Hematopoietic multipotent progenitor cell treated with erythropoietin and hydrocortisone succinate and interleukin-3 and kit ligand, for 6 days (in vitro differentiated cells): ENCODE measurements at places on chromosomes 11 and 22.

DNA sequence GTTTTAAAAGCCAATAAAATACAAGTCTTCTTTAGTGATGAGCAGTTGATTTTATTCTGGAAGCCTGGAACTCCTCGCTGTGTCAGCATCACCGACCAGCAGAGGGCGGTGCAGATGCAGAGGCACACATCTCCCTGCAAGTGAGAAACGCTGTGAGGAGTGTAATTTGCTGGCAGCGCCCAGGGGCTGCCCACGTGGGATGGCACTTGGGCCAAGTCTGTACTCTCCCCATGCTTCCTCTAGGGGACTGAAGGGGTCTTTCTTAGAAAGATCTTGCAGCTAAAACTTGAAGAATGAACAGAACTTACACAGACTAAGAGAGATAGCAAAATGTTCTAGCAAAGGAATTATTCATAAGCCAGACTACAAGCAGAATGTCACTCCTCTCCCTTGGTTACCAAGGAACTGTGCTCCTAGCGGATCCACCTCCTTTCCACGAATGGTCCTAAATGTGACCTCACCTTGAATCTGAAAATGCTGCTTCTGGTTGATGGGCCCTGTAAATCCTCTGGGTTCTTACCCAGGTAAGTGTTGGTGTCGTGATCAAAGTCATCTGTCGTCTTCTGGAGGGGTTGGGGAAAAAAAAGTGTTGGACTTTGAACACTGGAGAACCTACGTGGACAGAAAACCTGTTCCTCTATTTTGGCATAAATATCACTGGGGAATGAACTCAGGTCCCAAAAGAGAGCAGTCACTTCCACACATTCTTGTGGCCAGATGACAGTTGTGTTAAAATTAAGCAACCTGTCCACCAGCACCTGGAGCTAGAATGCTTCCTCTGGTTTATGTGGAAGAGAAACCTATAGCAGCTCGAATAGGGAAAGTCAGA, 31.8 kb downstream of the CNTF start:
- peak; percentile 92 for DNase-seq

DNA sequence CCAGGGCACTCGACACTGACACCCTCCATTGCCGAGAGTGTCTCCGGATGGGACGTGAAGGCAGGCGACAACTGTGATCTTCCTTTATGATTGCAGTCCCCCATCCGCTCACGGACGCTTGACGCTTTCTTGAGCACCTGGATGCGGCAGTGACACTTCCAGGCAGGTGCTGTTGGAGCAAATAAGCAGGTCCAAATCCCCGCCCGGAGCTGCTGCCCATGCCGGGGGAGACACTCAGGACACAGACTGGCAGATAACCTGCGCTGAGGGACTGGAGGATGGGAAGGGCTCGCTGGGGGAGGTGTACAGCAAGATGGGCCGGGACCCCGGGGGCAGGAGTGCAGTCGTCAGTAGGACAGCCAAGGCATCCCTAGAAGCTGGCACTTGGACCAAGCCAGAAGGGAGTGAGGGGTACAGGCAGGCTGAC, 1403.5 kb downstream of the BRD1 start:
- DNase-seq: no peak

DNA sequence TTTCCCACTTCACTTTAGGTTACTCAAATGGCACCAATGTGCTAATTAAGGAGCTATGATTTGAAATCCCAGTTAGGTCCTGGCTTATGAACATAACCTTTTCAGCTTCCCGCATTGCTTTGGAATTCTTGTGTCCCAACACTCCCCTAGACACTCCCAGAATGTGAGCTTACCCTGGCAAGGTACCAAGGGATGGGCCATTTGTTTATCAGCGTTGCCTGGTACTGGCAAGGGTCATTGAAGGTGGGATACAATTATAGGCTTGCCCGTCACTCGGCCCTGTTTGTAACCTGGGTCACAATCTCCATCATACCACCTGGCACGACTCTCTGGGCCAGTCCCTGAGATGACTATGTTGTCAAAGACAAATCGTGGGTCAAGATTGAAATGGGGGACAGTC, 5.4 kb downstream of the CSRP3 start:
- no peak for DNase-seq

GRCh38 chr22:42717197-42717928, 3.3 kb downstream of the A4GALT start:
- DNase-seq: peak; percentile 86

- DNase-seq: no peak
Measured at GRCh38 chr22:19180234-19180633, 1.7 kb upstream of the SLC25A1 start.

DNA sequence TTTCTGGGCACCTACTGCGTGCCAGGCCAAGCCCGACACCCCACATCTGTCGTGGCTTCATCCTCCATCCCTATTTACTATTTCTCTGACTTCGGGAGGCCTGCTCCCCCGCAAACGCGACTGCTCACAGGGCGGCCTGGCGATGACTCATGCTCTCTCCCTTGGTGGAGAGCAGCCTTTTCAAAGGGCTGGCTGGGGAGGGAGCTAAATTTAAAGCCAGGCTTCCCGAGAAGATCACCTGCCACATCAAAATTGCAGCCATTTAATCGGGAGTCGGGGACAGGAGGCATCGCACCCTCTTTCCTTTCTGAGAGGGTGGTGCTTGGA, 24.9 kb upstream of the SHISAL1 start:
- DNase-seq: no peak

DNA sequence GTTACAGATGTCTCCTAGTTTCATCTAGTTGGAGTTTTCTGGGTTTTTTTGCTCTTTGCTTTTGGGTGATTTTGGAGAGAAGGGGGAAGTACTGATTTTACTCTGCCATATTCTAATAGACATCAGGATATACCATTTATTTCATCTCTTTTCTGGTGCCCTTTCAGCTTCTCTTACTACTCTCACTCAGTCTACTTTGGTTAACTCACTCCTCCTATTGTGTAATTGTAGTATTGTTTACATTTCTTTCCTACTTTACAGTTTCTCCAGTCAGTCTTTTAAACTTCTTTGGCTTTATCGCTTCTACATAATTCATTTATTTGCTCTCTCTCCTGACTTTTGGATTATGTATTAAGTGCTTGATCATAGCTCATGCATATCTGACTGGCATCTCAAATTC, 6.5 kb downstream of the ANKRD42 start:
- DNase-seq: no peak

GRCh38 chr11:118888398-118888797, 4.7 kb downstream of the CXCR5 start:
- no peak for DNase-seq

- DNase-seq: no peak
Measured at GRCh38 chr22:46517255-46517761, 20.1 kb downstream of the CELSR1 start.

GRCh38 chr22:40040927-40041326, 46.2 kb downstream of the FAM83F start:
- DNase-seq: peak; percentile 94

- DNase-seq: peak; percentile 85
Measured at GRCh38 chr11:108223348-108224149, 682 bp downstream of the ATM start.

GRCh38 chr22:49713003-49713402, 114.7 kb downstream of the BRD1 start:
- no peak for DNase-seq

DNA sequence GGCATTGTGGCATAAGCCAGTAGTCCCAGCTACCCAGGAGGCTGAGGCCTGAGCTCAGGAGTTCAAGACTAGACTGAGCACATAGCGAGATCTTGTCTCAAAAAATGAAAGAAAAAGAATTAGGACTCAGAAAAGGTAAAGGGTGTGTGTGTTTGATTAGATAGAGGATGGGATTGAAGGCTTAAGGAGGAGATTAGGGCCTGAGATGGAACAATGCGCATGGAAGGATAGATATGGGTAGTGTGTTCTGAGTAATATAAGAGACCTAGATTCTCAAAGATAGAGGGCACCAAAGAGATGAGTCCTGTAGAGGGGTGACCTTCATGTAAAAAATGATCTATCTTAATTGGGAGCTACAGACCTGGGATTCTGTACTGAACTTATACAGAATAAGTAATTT, 17.3 kb upstream of the RAB30 start:
- DNase-seq: peak; percentile 62

DNA sequence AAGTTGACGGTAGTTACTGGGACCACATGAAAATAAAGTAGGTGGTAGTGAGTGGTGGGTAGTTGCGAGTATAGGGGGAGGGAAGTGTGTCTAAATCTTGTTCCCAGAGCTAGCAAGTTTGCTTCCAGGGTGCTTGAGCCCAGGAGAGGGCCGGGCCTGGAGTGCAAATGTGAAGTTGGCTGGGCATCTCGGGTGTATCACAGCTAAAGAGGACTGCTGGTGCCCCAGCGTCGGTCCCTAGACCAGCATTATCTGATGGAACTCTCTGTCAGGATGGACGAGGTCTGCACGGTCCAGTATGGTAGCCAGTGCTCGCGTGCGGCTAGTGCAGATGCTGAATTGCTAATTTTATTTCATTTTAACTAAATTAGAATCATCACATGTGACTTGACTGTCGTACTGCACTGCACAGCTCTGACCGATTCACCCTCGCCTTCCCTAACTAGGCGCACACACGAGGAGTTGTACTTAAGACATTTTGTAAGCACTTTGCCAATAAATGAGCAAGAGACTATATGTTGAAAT, 75.4 kb downstream of the ARHGAP8 start:
- DNase-seq: no peak

- no peak for DNase-seq
Measured at GRCh38 chr11:34798985-34799384, 117.2 kb downstream of the APIP start.

DNA sequence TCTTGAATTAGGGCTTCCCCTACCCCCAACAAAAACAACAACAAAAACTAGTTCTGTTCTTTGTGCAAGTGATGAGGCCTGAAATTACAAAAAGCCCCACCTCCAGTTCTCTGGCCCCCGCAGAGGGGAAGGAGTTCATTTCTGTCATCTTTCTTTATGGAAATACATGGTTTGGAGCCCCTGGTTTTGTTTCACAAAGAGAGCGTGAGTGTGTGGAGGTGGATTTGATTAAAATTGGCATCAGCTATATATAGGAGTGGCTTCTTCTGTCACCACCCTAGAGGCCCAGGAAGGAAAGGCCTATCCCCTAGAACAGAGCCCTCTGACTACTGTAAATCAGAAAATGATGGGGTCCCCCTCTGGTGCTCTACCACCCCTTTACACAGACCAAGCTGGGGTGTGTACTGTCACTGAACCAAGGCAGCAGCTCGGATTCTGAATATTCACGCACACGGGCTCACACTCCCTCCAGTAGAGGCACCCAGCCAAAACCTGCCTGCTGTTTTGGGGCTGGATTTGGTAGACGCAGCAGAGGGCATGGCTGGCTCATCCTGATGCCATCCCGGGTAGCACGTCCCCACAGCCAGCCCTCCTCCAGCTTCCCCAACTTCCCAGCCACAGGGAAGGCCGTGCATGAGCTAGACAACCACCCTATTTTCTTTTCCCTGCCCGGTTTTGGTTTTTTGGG, 19.4 kb downstream of the RCOR2 start:
- no peak for DNase-seq

GRCh38 chr11:32829680-32830412, at the start of gene PRRG4:
Gene PRRG4, plus strand, starts transcription at chr11:32829927. Its CDS starts 603 bp downstream, at chr11:32830530.
- peak; percentile 86 for DNase-seq

DNA sequence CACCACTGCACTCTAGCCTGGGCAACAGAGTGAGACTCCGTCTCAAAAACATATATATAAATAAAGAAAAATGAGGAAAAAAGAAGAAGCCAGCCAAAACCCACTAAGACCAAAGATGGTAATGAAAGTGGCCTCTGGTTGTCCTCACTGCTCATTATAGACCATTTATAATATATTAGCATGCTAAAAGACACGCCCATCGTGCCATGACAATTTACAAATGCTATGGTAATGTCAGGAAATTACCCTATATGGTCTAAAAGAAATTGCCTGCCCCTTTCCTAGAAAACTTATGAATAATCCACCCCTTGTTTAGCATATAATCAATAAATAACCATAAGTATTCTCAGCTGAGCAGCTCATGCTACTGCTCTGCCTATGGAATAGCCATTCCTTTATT, 16.1 kb upstream of the TMEM86A start:
- DNase-seq: no peak

DNA sequence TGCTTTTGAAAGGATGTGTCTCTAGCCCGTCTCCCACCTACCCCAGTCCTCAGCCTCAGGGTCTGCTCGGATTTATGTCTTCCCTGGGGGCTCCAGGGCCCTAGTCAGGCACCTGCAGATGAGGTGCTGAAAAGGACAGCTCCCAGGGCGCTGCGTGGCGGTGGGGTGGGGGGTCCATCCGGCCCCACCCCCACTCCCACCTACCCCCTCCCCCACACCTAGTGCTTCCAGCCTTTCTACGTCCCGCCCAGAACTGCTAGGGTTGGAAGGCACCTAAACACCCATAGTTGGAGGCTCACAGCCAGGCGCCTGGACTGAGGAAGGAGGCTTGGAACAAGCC, 1.4 kb upstream of the ROBO3 start:
- no peak for DNase-seq

GRCh38 chr11:66285250-66285947, 3.5 kb downstream of the YIF1A start:
- no peak for DNase-seq

DNA sequence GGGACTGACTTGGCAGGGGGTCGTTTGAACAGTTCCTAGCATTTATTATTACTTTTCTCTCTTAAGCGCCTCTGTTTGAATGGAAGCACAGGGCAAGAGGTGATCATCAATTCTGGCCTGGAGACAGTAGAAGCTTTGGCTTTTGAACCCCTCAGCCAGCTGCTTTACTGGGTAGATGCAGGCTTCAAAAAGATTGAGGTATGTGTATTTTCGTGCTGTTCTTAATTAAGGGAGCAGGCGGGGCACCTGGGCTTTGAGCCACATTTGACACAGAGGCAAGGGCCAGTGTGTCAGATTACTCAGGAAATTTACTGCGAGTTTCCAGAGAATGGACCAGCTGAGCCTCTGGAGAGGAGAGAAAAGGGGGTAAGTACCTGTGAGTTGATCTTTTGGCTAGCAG, 102.4 kb upstream of the SORL1-AS1 start:
- no peak for DNase-seq

DNA sequence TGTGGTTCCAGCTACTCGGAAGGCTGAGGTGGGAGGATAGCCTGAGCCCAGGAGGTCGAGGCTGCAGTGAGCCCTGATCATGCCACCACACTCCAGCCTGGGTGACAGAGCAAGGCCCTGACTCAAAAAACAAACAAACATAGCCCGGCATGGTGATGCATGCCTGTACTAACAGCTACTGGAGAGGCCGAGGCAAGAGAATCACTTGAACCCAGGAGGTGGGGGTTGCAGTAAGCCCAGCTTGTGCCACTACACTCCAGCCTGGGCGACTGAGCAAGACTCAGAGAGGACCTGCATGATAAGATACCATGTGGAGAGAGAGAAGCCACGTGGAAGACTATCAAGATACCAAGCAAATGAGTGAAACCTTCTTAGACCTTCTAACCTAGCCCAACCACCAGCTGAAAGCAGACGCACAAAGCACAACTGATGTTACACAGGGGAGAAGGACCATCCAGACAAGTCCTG, 36.1 kb downstream of the AMBRA1 start:
- peak; percentile 89 for DNase-seq

DNA sequence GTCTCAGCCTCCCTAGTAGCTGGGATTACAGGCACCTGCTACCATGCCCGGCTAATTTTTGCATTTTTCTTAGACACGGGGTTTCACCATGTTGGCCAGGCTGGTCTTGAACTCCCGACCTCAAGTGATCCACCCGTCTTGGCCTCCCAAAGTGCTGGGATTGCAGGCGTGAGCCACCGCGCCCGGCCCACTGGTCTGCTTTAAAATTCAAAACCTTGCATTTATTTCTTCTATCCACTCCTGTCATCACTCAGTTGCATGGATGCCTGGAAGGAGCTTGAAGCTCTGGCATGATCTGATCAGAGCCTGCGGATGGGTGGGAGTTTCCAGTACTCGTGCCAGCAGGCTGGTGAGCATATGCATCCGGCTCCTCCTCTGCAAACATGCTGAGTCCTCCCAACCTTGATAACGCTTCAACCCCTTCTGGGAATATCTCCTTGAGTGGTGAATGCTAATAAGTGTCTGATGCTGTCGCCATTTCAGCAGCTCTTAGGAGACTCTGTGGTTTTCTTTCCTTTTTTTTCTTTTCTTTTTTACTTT, 39.6 kb downstream of the UBASH3B start:
- peak; percentile 60 for DNase-seq
